ENCODE measurements at places on chromosomes 4 and X.

DNA sequence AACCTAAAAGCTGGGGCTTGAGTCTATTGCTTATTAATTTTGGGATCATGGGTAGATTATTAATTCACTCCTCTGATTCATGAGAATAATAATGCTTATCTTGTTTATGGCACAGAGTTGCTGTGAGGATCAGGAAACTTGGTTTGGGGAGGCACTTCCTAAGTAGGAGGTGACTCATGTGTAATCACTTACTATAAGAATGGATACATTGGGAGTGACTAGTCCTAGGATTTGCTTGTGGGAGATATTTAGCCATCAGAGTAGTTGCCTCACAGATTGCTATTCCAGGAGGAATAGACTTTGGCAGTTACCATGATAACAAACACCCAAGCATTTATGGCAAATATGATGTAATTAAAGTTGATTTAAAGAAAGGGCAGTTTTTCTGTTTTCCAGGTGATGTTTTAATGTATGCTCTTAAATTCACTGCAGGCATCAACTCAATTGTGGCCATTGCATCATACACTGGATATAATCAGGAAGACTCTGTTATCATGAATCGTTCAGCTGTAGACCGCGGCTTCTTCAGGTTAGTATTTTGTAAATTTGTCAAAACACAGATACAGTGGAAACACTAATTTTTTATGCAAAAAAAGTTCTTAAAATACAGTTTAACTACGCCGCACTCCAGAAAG, 41.9 kb downstream of the POLR2B start:
- no peak for DNase-seq

DNA sequence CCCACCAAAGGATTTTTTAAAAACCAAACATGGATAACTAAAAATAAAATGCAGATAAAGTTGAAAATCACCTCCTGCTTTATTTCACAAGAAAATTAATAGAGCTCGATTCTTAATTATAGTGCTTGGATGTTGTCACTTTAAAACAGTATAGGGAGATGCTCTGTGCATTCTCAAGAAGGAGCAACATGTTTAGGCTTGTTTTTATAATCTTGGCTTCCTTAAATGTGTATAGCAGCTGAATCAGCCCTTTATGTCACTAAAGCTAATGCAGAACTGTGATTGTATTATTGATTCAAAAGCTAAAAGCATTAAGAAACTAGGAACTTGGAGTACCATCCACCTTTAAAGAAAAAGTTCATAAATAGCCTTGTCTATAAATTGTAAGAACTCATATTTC, 12.9 kb downstream of the UTP3 start:
- DNase-seq: no peak

DNA sequence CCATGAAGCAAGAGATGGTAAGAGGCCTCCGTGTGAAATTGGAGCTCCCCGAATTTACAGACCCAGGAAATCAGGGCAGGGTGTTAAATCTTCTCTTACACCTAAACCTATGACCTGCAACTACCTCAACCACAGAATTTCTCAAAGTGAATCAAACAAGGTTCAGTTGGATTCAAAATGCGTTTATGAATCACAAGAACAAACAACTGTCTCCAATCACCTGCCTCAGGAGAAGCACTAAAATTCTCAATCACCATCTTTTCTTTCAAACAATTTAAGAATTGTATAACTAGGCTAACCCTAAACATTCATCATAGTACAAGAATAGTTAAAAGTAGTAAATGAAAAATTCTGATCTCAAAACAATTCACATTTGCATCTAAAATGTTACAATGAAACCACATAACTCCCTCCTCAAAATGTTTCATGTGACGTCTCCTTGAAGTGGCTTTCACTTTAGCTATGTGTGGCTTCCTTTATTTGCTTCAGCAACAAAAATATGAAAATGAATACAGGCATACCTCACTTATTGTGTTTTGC, 19.2 kb downstream of the PPP3CA start:
- DNase-seq: no peak

DNA sequence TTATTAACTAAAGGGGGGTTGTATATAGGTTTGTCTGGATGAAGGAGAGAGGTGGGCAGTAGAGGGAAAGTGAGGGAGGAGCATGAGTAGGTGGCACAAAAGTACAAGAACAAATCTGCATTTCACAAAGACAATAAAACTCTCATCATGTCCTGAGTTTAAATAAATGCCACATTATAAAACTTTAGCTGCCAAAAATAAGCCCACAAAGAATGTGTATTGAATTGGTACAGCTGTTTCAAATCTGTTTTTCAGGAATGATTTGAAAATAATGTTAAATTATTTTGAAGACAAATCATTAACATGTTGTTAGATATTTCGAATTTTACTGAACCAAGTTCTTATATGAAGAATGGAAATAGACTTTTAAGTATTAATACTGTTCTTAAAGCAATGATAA, 5.8 kb downstream of the CNKSR2 start:
- no peak for DNase-seq

DNA sequence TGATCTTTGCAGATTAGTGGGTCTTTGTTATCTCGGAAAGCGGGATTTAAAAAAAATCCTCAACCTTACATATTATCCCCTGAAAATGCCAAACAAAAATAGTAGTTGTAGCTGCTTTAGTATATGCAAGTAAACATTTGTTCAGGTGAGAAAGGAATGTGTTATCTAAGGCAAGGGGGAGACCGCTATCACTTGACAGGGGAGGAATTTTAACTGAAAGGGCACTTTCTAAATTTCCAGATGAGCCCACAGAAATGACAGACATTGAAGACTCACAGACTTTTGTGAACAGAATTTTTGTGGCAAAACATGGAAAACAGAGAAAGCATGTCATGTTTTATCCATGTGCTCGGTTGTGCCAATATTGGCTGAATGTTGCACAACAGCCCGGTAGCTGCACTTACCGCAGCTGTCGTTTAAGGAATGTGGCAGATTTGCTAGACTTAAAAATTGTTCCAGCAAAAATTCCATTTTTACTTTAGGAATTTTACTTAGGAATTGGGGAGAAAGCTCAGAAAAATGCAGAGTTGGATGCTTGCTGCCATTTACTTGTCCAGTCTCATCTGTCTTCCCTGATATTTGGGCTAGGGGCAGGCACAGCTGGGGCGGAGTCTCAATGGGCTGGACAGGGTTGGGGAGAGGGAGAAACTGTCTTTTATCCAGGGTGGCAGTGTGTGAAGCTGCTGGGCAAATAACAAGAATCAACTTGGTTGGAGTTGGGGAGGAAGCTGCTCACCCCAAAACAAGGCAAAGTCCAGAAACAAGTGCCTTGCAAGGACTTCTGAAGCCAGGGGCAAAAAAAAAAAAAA, 94.6 kb upstream of the RPS6KA3 start:
- no peak for DNase-seq

All from stimulated activated CD4-positive, alpha-beta T cell treated with anti-CD3 and anti-CD28 coated beads, Interleukin-4, amount 100 ng/mL, for 4 hours (primary cell).